ENCODE measurements at places on chromosomes 2 and 18.

DNA sequence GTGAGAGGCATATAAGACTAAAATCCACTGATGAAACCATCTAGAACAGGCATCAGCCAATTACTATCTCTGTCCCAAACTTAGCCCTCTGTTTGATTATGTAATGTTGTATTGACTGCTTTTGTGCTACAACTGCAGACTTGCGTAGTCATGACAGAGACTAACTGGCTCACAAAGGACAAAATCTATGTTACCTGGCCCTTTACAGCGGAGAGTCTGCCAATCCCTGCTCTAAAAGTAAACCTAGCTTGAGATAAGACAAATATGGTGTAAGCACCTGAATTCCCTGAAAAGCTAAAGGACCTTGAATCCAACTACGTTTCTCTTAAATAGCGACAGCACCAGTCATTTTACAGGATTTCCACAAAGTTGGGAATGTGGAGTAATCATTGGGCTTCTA is 102.8 kb upstream of the LRRTM1 start:
- DNase-seq = no peak

GRCh38 chr18:48454261-48454757 is 45.1 kb upstream of the ZBTB7C start:
- DNase-seq = no peak

DNA sequence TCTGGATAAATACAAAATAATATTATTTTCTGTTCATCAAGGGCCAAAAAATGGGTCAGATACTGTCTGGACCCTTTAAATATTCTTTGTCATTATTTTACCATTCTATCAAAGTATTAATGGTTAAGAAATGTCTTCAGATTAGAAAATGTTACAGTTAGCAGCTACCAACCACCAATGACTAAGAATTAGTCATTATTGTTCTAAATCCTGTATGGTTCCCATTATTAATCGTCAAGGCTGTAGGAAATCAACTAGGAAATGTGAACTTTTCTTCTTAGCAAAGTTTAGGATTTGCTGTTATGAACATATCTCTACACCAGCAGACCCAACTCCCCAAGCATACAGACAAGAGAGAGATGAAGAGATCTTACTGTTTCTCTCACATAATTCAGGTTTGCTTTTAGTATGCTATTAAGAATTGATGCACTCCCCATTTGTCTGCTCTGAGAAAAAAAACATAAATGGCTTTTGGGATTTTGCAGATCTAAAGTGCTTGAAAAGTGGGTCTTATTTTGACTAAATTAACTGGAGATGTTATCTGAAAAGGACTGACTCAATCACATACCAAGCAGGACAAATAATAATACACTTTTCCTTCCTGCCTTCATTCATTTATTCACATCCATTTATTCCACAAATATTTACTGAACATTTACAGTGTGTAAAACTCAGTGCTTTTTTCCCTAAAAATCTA is 147.7 kb downstream of the PPP1R1C start:
- DNase-seq = no peak

GRCh38 chr18:40094441-40094840 is 1860.6 kb upstream of the PIK3C3 start:
- no peak for DNase-seq

DNA sequence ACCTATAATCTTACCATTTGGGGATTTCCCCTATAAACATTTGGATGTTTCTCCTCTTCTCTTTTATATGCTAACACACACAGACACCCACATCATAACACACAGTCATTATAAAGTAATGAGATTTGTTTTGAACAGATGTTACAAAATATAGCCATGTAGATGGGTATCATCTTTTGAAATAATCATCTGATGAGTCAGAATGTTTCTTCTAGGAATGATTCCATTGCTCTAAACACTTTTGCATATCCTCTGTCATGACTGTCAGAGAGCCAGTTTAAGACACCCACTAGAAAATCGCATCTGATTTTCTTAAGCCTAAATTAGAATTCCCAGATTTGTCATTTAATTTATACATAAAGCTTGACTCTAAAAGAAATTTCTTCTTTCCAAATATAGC is 442.6 kb downstream of the CMPK2 start:
- DNase-seq = no peak

GRCh38 chr2:74221604-74222299 is 23.3 kb downstream of the MTHFD2 start:
- DNase-seq = no peak

- no peak for DNase-seq
Measured at GRCh38 chr2:40440835-40441234, 11.1 kb downstream of the SLC8A1 start.

GRCh38 chr18:13330996-13331395 is 112.4 kb downstream of the LDLRAD4 start:
- no peak for DNase-seq

GRCh38 chr2:199738727-199739412 is 112.1 kb downstream of the FTCDNL1 start:
- DNase-seq = peak; percentile 73
